ENCODE measurements at places on chromosomes 16 and 17.

DNA sequence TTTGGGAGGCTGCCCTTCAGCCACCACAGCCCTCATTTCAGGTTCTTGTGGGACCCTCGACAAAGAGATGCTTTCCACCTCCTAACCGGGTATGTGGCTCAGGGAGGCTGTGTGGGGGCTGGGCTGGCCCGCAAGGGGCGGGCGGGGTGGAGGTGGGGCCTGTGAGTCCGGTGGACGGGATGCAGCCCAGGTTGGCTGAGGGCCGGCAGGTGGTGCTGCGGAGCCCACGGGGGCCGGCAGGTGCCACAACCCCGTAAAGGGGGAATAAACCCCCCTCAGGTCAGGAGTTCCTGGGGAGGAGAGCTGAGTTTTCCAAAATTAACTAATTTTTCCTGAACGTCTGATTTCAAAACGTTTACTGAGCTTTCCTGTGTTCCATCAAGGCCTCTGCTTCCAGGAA lies 4.9 kb upstream of the CIAO3 start:
- DNase-seq = no peak

DNA sequence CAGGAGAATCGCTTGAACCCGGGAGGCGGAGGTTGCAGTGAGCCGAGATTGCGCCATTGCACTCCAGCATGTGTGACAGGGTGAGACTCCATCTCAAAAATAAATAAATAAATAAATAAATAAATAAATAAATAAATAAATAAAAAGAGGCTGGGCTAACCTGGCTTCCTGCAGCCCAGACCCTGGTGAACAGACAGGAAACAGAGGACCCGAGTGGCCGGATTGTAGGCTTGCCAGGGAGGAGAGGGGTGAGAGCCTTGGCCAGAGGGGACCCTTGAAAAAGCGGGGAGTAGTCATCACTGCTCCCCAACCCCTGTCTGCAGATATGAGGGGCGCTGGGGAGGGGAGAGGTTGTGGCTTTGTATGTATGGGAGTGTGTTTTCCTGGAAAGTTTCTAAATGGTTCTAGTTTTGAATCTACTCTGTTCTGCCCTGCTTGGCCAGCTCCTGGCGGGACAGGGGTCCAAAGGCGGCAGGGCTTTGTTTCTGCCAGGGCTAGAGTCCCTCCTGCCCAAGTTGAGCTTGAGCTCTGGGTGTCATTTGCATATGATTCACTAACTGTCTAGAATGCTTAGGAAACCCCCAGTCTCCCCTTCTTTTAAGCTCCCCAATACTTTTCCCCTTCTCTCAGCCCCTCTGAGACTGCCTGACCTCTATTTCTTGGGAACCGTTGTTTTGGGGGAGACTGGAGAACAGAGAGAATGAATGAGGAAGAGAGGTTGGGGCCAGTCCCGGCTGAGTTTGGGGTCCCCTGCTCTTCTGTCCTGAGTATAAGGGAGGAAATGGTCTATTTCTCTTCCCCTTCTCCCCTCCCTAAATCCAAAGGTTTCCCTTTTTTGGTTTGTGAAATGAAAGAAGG lies 16.4 kb downstream of the RARA start:
- no peak for DNase-seq

DNA sequence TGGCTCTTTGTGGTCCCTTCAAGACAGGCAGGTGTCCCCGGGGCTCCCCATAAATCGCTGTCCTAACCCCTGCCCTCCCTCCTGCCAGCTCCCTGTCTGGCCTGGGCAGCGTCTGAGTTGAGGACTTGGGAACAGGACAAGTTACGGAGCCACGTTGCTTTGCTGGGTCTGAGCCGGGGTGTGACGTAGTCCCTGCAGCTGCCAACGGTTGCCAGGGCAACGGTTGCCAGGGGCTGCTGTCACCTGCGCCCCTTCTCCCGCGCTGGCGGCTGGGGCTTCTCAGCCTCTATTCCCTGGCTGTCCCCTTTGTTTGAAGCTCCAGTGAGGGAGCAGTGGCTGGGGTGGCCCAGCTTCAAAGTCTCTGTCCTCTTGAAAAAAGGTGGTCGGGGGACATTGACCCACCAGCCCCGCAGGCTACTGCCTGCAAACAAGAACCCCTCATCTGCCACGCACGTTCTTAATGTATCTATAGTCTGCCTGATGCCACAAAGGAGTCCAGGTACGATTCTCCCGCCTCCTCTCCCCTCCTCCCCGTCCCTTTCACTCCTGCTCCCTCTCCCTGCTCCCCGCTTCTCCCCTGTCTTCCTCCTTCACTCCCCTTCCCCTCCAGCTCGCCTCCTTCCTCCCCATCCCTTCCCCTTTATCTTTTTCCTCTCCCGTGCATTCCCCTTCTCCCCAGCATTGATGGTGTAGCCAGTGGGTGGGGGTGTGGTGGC lies 10.9 kb downstream of the ADGRG1 start:
- no peak for DNase-seq

GRCh38 chr16:66207139-66207882 lies 159.2 kb upstream of the CDH5 start:
- DNase-seq = peak; percentile 52

- DNase-seq = no peak
These were observed 1.8 kb upstream of the CES4A start for GRCh38 chr16:66986559-66986958.

- DNase-seq = no peak
These were observed 80.8 kb downstream of the GAS7 start for GRCh38 chr17:10117581-10118001.

DNA sequence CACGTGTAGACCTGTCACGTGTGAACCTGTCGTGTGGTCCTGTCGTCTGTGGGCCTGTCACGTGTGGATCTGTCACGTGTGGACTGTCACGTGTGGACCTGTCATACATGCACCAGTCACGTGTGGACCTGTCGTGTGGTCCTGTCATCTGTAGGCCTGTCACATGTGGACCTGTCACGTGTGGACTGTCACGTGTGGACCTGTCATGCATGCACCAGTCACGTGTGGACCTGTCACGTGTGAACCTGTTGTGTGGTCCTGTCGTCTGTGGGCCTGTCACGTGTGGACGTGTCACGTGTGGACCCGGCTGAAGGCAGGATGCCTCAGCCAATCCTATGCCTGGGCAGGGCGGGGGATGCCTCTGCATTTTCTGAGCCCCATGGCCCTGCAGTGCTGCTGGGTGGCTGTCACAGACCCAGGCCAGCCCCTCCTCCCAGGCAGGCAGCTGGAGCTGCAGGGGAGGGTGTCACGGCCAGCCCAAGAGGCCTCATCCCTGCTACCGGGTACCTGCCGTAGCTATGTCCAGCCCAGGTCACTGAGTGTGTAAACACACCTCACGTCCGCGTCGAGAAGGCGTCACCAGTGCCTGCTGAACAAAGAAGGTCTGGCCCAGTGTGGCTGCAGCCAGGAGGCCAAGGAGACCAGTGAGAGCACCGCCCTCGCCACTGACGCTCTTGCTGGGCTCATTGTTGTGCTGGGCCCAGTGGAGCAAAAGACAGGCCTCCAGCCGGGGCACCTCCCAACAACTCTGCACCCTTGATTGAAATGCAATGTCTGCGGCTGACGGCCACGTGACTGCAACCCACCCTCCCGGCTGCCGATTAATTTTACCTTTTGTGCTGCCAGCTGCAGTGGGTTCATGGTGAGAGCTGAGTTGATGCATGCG lies 18.6 kb upstream of the ACSF3 start:
- DNase-seq = no peak

DNA sequence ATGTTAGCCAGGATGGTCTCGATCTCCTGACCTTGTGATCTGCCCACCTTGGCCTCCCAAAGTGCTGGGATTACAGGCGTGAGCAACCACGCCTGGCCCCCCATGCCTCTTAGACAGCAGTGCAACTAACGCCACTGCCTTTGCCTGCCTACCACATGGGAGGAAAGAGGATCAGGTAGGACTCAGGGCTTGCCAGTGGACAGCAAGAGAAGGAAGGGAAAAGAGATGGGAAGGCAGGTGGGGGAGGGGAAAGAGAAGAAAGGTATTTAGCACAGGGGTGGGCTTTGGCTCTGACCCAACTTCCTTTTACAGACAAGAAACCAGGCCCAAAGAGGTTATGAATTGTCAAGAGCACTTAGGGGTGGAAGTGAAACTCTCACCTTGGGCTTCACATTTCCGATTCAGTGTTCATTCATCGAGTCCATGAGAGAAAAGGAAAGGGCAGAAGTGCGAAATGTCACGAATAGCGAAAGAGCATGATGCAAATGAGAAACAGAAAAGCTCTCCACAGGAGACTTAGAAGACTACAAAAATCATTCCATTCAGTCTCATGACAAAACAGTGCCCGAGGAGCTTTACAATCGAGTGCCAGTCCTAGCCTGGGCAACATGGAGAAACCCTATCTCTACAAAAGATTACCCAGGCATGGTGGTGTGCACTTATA lies 36.4 kb downstream of the CDK5R1 start:
- no peak for DNase-seq

- peak; percentile 36 for DNase-seq
These were observed 21.2 kb upstream of the LGALS9 start for GRCh38 chr17:27609611-27610303.

- no peak for DNase-seq
These were observed 27.7 kb downstream of the GPR142 start for GRCh38 chr17:74394977-74395376.

- no peak for DNase-seq
These were observed 610.7 kb downstream of the TMEM114 start for GRCh38 chr16:7979448-7980132.

- no peak for DNase-seq
These were observed 2.4 kb upstream of the TTLL6 start for GRCh38 chr17:48819466-48819865.

- no peak for DNase-seq
These were observed 65.0 kb downstream of the TBC1D16 start for GRCh38 chr17:79970576-79971068.

DNA sequence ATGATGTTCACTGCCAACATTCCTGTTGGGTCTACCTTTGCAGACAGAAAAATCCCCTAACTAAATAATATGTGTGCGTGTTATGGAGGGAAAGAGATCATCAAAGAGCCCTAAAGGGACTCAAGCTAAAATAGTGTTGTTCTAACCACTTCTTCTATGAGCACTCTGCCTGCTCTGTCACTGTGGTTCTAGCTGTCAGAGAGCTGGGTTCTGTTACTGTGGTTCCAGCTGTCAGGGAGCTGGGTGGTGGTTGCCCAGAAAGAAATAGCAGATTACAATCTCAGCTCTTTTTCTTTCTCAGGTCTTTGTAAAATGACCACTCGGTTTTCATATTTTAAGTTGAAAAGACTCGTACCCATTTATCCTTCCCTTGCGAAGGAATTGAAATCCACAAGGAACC lies 176.3 kb downstream of the HS3ST3A1 start:
- no peak for DNase-seq

GRCh38 chr17:46092991-46093390 lies 93.9 kb downstream of the STH start:
- DNase-seq = no peak

- no peak for DNase-seq
These were observed 12.8 kb downstream of the ZNF174 start for GRCh38 chr16:3413730-3414379.

GRCh38 chr16:69620573-69620972 lies 54.8 kb downstream of the NFAT5 start:
- peak; percentile 45 for DNase-seq

GRCh38 chr16:73371584-73372319 lies 323.8 kb upstream of the ZFHX3 start:
- DNase-seq = no peak

- no peak for DNase-seq
These were observed 87.8 kb upstream of the NLRP1 start for GRCh38 chr17:5672141-5672540.

DNA sequence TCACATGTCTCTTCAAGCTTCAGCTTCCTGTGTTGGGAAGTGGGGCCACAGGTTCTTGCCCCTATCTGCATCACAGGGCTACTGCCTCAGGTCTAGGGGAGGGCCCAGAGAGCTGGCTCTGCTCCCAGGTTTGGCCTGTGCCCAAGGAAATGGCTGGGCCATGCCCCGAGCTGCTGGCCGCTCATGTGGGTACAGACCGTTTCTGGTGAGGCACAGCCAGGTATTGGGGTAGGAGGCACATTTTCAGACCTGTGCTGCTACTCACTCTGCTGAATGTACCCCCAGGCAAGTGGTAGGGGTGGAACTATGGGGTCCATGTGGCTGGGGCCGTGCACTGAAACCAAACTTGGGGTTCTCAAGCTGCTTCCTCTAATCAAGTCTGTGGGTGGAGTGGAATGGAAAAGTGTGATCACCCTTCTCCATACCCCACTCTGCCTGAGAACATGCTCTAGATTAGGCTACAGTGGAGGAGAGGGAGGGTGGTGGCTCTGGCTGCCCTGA lies 4.6 kb downstream of the GAS2L2 start:
- DNase-seq = no peak

GRCh38 chr17:66939461-66940114 lies 24.9 kb upstream of the CACNG4 start:
- no peak for DNase-seq

- peak; percentile 78 for DNase-seq
These were observed 678 bp downstream of the CDR2L start for GRCh38 chr17:74987909-74988711.

All from AG10803 (cell line).